ENCODE measurements at places on chromosomes 7 and 10.
A peak's percentile ranks its signal among the peaks of the same experiment; 100 is the strongest.

- DNase-seq = no peak
Observed at GRCh38 chr10:51920672-51921071, 221.3 kb upstream of the CSTF2T start.

GRCh38 chr7:112853422-112853821 lies 63.2 kb upstream of the TMEM168 start:
- no peak for DNase-seq

GRCh38 chr10:103618575-103619423 lies 125.3 kb downstream of the NEURL1 start:
- no peak for DNase-seq

- no peak for DNase-seq
Observed at GRCh38 chr10:48885376-48885775, 54.3 kb downstream of the LRRC18 start.

- DNase-seq = no peak
Observed at GRCh38 chr7:80357530-80357929, 154.3 kb downstream of the GNAT3 start.

DNA sequence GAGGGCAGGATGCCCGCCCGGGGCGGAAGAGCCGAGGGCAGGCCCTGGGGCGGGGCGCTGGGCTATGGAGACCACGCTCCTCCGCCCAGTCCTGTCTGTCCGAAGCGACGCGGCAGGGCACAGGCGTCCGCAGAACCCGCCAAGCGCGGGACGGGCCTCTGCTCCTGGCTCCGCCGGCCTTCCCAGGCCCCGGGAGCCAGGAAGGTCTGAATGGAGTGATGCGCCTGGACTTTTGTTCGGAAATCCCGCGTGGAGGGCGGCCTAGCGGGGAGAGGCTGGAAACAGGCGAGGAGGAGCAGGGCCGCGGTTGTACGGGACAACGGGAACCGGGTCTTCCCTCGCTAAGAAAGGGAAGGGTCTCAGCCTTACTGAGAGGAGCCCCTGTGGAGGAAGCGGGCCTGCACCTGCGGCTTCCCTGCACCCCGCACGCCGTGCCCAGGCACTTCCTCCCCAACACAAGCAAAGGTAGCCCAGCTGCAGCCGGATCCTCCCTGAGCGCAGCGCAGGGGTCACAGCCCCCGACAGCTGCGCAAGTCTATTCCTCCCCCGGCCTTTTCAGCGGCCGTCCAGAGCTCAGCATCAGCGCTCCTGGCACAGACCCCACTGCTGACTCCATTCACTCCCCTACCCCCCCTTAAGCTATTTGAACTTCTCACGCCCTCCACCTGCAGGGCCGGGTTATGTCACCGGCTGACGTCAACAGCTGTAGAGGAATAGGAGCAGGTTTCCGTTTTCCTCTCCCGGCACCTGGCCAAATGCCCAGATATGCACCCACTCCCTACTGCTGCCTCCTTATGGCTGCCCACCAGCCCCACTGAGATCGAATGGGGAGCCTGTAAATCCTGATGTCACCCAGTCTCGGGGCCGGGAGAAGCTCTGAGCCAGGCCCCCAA lies 143.2 kb upstream of the RET start:
- no peak for DNase-seq

DNA sequence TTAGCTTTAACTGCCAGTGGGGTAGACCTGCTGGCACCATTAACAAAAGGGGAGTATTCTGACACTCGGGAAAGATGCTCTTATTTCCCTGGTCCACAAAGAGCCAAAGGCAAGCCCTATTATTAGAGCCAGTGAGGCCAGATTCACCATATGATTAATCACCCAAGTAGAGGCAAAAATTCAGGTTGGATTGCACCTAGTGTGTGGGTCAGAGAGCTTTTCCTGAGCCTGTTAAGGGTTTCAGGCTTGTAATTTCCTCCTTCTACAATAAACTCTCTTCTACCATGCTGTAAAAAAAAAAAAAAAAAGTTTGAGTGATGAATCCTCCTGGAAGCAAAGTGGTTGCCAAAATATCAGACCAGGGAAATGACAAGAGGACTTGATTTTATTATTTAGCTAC lies 163.5 kb downstream of the MBL2 start:
- DNase-seq = no peak

- DNase-seq = no peak
Observed at GRCh38 chr10:24851629-24852028, 100.8 kb downstream of the PRTFDC1 start.

DNA sequence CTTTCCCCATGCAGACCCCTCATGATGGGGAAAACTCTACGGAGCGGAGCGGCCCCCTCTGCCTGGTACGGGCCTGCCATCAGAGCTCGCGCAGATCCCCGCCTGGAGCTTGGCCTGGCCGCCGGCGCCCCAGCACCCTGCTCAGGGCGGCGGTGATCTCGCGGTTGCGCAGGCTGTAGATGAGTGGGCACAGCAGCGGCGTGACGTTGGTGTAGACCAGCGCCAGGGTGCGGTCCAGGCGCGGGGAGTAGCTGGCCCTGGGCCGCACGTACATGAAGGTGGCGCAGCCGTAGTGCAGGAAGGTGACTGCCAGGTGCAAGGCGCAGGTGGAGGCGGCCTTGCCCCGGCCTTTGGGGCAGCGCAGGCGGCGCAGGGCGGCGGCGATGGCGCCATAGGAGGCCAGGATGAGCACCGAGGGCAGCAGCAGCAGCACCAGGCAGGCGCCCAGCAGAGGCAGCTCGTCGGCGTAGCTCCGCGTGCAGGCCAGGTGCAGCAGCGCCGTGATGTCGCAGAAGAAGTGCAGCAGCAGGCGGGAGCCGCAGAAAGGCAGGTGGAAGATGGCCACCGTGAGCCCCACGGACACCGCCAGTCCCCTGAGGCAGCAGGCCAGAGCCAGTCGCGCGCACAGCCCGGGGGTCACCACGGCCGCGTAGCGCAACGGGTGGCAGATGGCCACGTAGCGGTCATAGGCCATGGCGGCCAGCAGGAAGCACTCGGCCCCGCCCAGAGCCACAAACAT lies 33.4 kb downstream of the TAS2R41 start:
- DNase-seq = no peak

GRCh38 chr10:65555192-65555591 lies 1370.6 kb upstream of the LRRTM3 start:
- DNase-seq = no peak

DNA sequence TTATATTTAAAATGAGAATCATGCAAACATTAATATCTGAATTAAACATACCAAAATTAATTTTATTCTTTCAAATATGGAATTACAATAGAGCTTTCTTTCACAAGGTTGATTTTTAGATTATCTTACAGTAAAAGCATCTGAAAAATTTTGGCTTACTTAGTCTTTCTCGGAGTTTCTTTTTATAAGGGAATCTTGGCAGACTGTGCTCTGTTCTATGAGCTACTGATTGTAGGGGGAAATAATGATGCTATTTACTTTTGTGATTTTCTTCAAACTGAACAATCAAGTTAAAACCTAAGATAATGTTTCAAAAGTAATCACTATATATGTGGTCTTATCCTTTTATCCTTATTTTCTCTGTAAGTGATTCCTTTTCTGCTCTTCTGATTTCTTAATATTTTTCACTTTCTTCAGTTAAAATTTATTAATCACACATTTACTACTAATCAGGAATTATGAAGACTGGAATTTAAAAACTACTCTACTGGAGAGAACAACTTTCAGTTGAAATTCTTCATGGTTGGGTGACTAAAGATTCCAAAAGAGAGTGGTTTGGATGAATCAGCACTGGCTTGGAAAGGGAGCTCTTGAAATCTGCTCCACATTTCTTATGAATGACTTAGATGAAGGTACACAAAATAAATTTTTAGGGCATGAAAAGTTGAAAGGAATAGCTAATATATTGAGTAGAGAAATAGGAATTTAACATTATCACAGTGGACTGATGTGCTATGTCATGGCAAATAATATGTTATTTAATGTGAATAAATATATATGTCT lies 103.9 kb downstream of the PPP1R9A start:
- DNase-seq = peak; percentile 54

DNA sequence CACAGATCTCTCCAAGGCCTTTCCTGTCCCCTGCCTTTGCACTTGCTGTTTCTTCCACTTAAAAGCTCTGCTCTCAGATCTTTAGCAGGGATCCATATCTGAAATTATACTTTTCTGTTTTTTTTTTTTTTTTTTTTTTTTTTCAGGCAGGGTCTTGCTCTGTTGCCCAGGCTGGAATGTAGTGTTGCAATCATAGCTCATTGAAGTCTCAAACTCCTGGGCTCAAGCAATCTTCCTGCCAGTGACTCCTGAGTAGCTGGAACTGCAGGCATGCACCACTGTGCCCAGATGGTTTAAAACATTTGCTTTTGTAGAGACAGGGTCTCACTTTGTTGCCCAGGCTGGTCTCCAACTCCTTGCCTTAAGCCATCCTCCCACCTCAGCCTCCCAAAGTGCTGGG lies 5.0 kb upstream of the TSPAN15 start:
- no peak for DNase-seq

GRCh38 chr7:95454438-95455045 lies 19.7 kb upstream of the PON2 start:
- no peak for DNase-seq

GRCh38 chr7:140593672-140593982 lies 47.0 kb downstream of the DENND2A start:
- DNase-seq = no peak

DNA sequence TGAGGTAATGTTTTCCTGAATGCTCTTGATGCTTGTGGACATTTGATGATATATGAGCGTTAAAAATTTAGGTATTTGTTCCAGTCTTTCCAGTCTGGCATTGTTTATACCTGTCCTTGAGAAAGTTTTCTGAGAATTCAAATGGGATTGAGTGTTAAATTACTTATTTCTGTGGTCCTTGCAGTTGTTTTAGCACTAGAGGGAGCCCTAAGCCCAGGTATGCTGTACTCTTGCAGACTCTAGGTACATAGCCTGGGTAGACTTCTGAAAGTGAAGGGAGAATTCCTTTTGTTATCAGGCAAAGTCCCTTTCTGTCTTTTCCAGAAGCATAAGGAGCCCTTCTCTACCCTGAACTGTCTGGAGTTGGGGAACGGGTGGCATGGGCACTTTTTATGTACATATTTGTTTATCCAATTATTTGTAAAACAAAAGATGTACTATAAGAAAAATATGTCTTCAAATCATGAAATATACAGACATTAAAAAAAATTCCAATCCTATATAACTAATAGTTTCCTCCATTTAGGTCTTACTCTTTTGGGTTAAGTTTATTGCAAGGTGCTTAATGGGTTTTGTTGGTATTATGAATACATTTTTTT lies 262.1 kb downstream of the ATRNL1 start:
- peak; percentile 33 for DNase-seq

DNA sequence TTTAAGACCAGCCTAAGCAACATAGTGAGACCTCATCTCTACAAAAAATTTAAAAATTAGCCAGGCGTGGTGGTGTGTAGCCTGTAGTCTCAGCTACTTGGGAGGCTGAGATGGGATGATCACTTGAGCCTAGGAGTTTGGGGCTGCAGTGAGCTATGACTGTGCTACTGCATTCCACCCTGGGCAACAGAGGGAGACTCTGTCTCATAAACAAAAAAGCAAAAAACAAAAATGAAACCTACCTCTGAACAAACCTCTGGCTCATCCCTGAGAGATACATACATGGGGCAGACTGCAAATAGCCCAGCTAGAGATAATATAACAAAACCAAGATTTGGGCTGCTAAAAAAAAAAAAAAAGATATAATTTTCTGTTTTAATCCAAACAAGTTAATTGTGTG lies 19.5 kb downstream of the C10orf67 start:
- no peak for DNase-seq

GRCh38 chr7:96219378-96220130 lies 102.3 kb downstream of the SLC25A13 start:
- DNase-seq = peak; percentile 29

DNA sequence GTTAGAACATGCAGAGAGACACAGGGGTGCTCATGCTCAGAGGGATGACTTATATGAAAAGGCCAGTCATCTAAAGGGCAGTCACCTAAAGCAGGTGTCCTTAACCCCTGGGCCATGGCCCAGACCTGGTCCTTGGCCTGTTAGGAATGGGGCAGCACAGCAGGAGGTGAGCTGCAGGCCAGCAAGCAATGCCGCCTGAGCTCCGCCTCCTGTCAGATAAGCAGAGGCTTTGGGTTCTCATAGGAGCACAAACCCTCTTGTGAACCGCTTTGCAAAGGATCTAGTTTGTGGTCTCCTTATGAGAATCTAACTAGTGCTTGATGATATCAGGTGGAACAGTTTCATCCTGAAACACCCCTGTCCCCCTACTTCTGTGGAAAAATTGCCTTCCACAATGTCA lies 14.5 kb downstream of the ANKRD7 start:
- no peak for DNase-seq

GRCh38 chr10:78849731-78850130 lies 219.0 kb upstream of the ZMIZ1 start:
- DNase-seq = no peak

DNA sequence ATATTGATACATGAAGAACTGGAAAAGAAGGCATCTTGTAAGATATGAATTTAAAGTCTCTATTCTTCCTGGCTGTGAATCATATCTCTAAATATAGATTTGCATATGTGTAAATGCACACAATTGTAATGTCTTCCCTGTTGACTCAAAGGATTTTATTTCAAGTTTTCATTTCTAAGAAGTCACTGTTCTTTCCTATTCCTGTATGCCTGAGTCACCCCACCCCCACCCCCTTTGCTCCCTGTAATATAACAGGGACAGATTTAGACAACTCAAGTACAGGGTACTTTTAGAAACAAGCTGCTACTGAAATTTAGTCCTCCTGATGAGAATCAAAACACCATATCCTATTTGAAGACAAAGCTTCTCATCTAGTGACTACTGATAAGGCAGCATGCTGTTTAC lies 43.0 kb upstream of the HECTD2 start:
- DNase-seq = no peak

- no peak for DNase-seq
Observed at GRCh38 chr7:123995617-123996326, 37.1 kb downstream of the TMEM229A start.

GRCh38 chr10:49446031-49446430 lies 50.1 kb upstream of the DRGX start:
- no peak for DNase-seq

GRCh38 chr10:36271627-36272340 lies 629.7 kb upstream of the FZD8 start:
- DNase-seq = no peak

- no peak for DNase-seq
Observed at GRCh38 chr7:99143521-99143852, 421 bp downstream of the SMURF1 start.

- DNase-seq = no peak
Observed at GRCh38 chr10:111082102-111082975, 5.5 kb downstream of the ADRA2A start.

- no peak for DNase-seq
Observed at GRCh38 chr10:2392145-2392812, 655.0 kb upstream of the ADARB2 start.

DNA sequence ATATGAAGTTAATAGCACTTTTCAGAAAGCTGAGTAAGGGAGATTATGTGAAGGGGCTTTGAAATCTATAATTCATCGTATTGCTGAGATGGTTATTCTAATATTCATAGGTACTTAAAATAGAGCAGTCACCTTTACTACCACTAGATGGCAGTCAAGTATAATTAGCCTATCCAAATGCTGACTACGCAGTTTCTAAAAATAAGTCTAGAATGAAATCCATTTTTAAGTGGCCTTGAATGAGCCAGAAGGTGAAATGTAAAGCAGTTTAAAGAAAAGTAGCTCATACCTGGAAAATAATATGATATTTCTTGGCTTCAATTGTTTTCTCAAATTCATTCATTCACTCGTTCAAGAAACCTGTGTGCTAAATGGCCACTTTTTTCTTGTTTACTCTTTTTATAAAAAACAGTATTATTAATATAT lies 1277.1 kb downstream of the GATA3 start:
- peak; percentile 19 for DNase-seq

Measured in fibroblast of skin of left quadriceps (primary cell).